ENCODE measurements at places on chromosomes 4 and X. TPM values are rescaled to one million over a fixed set of nuclear protein-coding genes. Genes with fewer than 3 reads are reported as not detected.

The GYG2 gene
- under 0.01 TPM for total RNA-seq

The PABPC1L2A gene
- total RNA-seq = not detected

The GLRA2 gene
- not detected for total RNA-seq

The C4orf50 gene
- total RNA-seq = not detected

Measured in bladder microvascular endothelial cell (primary cell).